ENCODE measurements at places on chromosomes 5 and 9.

DNA sequence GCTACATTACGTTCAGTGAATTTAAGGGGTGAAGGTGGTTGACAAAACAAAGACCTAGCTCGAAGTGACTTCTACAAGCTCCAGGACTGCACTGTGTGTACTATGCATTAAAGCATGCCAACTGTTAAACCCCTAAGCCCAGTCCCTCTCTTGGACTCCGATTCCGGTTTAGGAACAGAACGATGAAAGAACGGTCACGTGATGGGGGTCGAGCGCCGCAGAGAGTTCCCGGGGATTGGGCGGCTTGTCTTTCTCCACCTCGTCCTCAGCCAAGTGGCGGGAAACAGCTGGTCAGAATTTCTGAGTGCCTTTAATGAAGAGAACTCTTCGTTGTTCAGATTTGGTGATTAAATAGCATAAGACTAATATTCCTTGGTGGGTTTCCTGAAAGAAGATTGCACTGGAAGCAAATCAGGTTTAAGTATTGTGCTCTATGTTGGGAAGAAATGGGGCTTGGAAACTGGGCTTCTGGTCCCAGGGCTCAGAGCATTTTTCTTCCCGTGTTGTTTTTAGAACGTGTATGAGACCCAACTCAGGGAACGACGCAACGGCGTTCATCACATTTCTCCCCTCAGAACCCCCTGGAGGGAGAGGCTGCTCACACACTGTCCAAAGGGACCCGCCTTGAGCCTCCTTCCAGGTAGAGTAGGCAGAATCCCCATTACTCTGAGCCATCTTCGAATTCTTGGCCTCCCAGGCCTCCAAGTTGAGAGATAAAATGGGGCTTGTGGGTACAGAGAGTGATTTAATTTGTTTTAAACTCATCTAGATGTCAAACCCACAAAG lies 25.3 kb downstream of the IRX2 start:
- no peak for DNase-seq

DNA sequence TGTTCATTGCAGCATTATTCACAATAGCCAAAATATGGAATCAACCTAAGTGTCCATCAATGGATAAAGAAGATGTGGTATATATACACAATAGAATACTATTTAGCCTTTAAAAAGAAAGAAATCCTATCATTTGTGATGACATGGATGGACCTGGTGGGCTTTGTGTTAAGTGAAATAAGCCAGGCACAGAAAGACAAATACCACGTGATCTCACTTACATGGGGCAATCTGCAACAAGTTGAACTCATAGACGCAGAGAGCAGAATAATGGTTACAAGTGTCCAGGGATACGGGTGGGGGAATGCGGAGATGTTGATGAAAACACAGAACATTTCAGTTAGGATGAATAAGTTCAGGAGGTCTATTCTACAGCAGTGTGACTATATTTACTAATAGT lies 66.4 kb upstream of the ALDH1B1 start:
- no peak for DNase-seq

DNA sequence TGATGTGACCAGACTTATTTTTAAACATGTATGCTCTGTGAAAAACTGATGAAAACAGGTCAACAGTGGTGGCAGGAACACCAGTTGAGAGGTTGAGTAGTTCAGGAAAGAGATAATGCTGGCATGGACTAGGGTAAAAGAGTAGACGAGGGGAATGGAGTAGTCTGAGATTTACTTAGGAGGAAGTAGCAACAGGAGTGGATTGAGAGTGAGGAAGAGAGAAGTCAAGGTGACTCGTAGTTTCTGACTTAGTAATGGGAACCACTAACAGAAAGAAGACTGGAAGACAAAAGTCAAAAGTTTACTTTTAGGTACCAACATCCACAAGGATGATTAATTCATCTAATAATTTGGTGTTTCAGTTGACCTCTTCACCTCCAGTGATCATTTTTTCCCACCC lies 3.6 kb downstream of the SRA1 start:
- DNase-seq: no peak

- DNase-seq: peak; percentile 72
These were observed 14.6 kb upstream of the CFAP95 start for GRCh38 chr9:69805962-69806515.

GRCh38 chr5:142455856-142456255 lies 131.0 kb upstream of the SPRY4 start:
- DNase-seq: no peak

DNA sequence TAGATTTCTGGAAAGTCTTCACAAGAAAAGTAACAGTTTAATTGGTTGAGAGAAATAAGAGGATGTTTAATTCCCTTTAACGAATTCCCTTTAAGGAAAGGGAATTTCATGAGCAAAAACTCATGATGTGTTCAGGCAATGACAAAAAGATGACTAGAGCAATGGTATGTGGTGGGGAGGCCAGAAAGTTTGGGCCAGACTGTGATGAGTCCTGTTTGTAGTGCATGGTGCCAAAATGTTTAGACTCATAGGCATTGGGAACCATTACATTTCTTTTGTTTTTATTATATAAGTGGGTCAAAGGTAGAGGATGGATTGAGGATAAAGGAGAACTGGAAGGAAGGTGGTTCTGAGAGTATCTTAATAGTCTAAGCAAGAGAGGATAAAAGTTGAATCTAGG lies 10.9 kb downstream of the CNTRL start:
- no peak for DNase-seq

- no peak for DNase-seq
These were observed 102.1 kb upstream of the C9orf72 start for GRCh38 chr9:27675354-27675753.

- DNase-seq: peak; percentile 42
These were observed 56.5 kb downstream of the SIL1 start for GRCh38 chr5:139141446-139142204.

GRCh38 chr9:90801241-90801972 lies at the start of gene SYK:
Gene SYK, plus strand, starts transcription at chr9:90801819. Its CDS starts 42,080 bp downstream, at chr9:90843899.
- peak; percentile 36 for DNase-seq

DNA sequence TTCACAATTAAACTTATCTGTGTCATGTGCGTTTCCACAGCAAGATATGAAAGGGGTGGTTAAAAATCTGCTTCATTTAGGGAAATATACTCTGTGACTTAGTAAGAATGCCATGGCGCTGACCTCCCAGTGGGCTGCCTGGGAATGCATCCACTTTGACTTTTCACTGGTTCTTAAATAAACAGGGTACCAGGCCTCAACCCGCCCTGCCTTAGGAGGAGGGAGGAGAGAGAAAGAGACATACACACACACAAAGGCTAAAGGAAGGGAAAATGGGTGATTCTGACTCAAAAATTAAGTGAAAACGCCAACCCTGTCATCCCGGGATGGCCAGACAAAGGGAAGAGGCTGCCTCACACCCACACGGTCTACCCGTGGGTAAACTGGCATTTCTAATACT lies 122.1 kb downstream of the EBF1 start:
- DNase-seq: no peak

DNA sequence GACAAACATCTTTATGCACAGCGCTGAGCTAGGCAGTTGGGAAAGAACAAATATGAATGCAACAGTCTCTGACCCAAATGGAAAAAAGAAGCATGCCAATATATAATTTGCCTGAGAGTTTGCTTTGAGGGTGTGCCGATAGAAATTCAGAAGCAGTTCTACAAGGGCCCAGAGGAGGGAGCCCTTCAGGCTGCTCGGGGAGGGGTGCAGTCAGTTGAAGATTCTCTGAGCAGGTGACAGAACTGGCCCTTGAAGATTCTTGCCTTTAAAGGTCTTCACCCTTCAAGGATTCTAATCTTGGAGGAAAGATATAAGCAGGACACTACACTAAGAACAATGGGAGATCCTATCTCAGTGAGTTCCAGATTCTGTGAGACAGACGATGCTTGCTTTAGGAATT lies 3.7 kb upstream of the PAPPA start:
- peak; percentile 24 for DNase-seq

DNA sequence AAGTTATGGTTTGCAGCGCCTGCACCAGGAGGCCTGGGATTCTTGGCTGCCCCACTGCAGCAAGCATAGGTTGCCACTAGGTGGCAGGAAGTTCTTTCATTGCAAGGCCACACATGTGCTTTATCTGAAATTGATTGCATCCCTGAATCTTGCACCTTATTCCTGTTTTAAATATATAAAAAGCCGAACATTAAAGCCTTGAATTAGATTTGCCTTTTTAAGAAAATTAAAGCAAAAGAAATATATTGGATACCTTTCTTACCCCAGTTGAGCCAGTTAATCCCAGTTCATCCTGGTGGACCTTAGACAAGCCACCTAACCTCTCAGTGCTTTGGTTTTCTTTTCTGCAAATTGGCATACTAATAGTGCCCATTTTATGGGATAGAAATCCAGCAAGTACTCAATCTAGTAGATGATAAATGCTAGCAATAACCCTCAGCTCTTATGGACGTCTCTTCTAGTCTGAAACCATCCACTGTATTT lies 6.3 kb upstream of the TRMT10B start:
- peak; percentile 66 for DNase-seq

GRCh38 chr9:80177949-80178480 lies 606.2 kb downstream of the TLE4 start:
- DNase-seq: no peak

- peak; percentile 59 for DNase-seq
These were observed 52.4 kb downstream of the CDC14B start for GRCh38 chr9:96567203-96567700.

All from pons (tissue), 1 donor.